Epithelial cell of esophagus (primary cell): ENCODE measurements at places on chromosomes 13 and 19.
A peak's percentile ranks its signal among the peaks of the same experiment; 100 is the strongest.

- peak; percentile 73 for DNase-seq
These were observed 185.6 kb upstream of the STARD13 start for GRCh38 chr13:33471204-33471603.

GRCh38 chr19:38707512-38708114 is 36.7 kb downstream of the CAPN12 start:
- no peak for DNase-seq

DNA sequence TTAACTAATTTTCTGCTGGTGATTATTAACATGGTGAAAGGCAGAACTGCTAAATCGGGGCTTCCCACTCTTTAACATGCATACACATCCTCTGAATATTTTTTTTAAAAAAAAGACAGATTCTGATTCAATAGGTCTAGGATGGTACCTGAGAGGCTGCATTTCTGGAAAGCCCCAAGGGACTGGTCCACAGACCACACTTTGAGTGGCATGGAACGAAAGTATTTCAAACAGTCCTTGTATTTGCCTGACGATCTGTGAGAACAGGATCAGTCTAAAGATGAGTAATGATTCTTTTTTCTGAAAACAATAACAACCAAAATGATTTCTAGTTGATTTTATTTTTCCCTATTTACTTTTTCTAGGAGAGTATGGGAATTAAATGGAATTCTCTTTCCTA is 16.7 kb upstream of the SPART start:
- DNase-seq: no peak

- DNase-seq: no peak
These were observed 14.2 kb downstream of the RAB8A start for GRCh38 chr19:16125737-16126495.

DNA sequence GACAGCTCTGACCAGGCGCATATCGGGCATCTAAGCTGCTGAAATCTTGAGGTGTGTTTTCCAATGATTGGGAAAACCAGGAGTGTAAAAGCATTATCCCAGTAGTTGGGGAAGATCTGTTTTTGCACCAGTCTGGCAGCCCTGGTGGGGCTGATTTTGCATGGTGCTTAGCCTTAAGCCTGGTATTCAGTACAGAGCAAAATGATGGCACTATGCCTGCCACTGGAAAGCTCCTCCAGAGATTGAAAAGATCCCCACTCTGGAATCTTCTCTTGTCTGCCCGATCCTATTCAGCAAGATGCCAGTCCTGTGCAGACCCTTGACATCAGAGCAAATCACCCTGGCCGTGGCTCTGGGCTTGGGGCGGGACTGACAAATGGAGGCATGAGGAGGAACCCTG is 44.7 kb upstream of the SIAH3 start:
- DNase-seq: no peak

- DNase-seq: no peak
These were observed 20.0 kb downstream of the UPF1 start for GRCh38 chr19:18851673-18852325.

DNA sequence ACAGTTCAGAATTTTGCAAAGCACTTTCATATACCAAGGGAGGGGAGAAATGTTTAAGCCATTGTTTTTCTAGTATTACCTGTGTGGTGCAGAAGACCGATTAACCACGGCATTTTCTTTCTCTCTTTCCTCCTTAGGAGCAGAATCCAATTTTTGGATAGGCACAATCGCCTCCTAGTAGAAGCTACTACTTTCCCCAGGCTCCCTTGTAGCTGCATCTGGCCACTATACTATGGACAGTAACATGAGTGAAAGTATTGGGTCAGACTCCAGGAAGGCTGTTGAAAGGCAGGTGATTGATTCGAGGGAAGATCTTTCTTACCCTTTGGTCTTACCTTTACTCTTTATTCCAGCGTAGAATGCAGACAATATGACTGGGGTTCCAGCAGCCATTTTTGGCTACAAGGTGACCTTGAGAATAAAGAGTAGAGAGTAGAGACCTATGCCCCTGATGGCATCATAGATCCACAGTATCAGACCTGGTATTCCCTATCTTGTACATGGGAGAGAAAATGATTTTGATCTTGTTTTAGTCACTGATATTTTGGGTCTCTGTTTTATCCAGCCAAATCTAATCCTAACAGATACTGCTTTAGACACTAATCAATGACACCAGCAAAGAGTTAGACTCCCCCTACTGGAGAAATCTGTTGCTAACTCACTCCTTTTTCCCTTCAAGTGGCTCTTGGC is 77.0 kb downstream of the LRRC63 start:
- peak; percentile 57 for DNase-seq

- no peak for DNase-seq
These were observed 37.3 kb downstream of the COL4A1 start for GRCh38 chr13:110269509-110270185.

DNA sequence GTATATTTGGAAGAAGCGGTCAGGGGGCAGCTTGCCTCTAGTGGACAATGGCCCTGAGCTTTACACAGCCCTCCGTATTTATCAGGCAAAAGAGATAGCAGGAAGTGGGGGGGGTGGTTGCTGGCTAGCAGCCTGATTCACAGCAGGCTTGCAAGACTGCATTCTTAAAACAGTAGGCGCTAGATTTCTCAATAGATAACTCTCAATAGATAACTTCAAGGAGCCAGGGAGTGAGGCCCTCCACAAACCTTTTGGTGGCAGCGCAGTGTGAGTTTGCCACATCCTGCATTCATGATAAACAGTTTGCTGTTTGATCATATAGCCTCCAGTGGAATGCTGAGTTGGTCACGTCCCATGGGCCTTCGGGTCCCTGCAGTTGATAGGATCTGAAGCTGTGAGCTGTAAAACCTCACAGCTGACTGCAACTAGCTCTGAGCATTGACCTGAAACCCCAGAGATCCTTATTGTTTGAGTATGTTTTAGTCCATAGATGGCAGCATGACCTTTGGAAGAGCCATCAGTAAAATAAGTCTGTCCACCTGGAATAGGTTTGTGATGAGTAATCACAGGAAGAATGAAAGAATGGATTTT is 12.2 kb downstream of the FPR3 start:
- peak; percentile 10 for DNase-seq

GRCh38 chr13:44300895-44301638 is 72.6 kb upstream of the SERP2 start:
- DNase-seq: peak; percentile 93

DNA sequence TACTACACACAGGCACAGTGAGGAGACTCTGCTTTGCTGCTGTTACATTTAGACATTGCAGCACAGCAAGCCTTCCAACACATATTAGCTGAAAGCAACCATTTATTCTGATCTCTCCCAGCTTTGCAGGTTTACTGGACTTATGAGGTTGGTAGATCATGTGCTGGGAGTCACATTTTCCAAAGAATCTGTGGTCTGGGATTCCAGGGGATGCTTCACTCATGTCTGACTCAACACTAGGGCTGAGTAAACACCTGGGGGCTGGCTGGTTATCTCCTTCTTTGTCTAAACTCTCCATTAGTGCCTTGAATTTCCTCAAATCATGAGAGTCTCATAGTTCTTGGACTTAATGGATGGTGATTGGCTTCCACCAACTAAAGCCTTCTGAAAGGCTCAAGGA is 5.4 kb upstream of the LGALS13 start:
- DNase-seq: no peak

DNA sequence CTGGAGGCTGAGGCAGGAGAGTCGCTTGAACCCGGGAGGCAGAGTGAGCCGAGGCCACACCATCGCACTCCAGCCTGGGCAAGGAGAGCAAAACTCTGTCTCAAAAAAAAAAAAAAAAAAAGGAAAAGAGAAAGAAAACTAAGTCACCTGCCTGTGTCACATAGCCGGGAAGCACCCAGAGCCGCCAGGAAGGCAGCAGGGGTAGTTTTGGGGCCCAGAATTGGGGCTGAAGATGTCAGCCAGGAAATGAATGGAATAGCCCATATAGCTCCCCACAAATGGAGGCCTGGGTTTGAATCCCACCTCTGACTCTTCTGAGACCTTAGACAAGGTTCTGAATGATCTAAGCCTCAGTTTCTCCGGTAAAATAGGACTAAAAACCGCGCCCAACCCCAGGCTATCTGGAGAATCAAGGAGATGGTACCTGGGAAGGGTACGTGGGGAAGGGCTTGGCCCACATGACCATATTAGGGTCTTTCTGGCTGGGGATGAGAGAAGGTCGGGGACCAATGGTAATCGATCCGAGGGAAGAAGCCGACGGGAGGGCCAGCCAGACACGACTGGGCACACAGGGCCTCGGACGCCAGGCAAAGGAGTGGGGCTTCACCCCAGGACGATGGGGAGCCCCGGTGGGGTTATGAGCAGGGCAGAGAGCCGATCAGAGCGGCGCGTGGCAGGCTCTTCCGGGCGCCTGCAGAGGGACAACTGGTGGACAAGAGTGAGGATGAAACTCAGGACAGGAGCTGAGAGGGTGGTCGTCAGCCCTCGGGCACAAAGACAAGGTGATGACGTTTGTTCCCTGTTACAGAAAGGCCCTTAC is 14.4 kb downstream of the CCDC124 start:
- DNase-seq: no peak

DNA sequence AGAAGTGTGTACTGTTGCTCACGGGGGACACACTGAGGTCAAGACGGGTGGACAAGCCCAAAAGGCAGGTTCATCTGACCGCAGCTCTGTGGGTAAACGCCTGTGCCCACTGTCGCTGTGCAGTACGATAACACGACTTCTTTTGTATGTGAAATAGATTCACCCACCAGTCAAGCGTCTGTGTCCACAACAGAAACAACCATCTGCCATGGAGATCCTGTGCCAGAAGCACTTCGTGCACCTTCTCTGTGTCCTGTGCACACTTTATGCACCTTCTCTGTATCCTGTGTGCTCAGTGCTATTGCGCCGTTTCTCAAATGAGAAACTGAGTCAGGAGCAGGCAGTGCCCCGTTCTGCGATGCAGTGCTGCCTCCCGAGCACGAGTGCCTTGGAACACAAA is 138.9 kb downstream of the ATP11A start:
- no peak for DNase-seq

DNA sequence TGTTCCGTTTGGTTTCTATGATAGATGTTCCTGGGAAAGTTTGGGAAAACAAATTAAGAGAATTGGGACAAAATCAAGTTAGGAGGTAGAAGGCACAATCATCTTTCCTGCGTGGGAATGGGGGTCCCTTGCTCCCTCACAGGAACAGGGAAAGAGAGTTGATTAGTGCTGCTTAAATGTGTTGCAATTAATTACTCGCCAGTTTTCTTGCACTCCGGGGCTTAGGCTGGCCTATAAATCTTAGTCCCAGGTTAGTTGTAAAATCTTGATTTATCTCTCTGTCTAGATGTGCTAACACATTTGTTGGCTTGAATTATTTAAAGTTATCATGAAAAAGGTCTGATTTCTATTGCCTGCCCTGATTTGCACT is 10.1 kb downstream of the B3GLCT start:
- no peak for DNase-seq

GRCh38 chr13:89372193-89372592 is 1701.0 kb downstream of the SLITRK5 start:
- DNase-seq: no peak
